HFFc6 (cell line): ENCODE measurements at places on chromosomes 11 and 22. TPM values are rescaled to one million over a fixed set of nuclear protein-coding genes. Genes with fewer than 3 reads are reported as not detected.

DNA sequence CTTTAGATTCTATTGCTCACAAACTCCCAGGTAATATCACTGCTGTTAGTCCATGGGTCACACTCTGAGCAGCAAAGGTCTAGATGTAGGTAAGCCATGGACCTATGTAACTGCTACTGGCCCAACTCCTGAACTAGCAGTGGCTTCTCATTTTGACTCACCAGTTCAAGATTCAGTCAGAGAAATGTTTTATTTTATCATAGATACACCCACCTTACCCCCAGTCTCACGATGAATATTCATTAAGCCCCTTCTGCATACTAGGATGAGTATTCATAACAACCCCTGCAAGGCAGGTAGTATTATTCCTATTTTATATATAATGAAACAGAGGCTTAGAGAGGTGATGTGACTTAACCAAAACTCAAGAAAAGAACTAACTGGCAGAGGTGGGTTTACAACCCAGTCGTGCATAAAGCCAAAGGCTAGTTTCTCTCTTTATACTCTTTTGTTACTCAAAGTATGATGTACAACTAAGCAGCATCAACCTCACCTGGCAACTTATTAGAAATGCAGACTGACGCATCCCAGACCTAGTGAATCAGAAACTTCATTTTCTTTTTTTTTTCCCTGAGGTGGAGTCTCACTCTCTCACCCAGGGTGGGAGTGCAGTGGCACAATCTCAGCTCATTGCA lies 957.6 kb upstream of the CCDC90B start:
- DNase-seq = no peak
- H3K27me3 ChIP-seq = no peaks in the 10 kb centered on the region; the same call in 1 of the 2 replicates
- no peaks in the 10 kb centered on the region for H3K36me3 ChIP-seq

The NCF4 gene
- total RNA-seq = not detected in 3 replicates

The OR10D3 gene
- total RNA-seq = not detected in 3 replicates

The EMID1 gene
- not detected in 3 replicates for total RNA-seq

DNA sequence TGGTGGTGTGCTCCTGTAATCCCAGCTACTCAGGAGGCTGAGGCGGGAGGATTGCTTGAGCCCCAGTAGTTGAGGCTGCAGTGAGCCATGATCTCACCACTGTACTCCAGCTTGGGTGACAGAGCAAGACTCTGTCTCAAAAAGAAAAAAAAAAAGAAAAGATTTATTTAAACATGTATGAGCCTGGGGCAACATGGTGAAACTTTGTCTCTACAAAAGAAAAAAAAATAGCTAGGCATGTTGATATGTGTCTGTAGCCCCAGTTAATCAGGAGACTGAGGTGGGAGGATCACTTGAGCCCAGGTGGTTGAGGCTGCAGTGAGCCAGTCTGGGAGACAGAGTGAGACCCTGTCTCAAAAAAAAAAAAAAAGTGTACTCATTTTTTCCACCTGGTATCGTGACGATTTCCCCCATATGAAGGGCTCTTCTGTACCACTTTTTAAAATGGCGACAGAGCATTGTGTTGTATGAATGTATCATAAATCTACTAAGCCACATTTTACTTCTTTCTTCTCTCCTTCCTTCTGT lies 16.4 kb upstream of the KCTD14 start:
- no peaks in the 10 kb centered on the region for H3K36me3 ChIP-seq
- no peak for DNase-seq
- H3K27ac ChIP-seq = peak overlapping the region; percentile 100
- peaks cover 39% of the 10 kb centered on the region for H3K4me1 ChIP-seq
- H3K27me3 ChIP-seq = peaks cover 2% of the 10 kb centered on the region
- H3K4me3 ChIP-seq = peak overlapping the region; percentile 87

DNA sequence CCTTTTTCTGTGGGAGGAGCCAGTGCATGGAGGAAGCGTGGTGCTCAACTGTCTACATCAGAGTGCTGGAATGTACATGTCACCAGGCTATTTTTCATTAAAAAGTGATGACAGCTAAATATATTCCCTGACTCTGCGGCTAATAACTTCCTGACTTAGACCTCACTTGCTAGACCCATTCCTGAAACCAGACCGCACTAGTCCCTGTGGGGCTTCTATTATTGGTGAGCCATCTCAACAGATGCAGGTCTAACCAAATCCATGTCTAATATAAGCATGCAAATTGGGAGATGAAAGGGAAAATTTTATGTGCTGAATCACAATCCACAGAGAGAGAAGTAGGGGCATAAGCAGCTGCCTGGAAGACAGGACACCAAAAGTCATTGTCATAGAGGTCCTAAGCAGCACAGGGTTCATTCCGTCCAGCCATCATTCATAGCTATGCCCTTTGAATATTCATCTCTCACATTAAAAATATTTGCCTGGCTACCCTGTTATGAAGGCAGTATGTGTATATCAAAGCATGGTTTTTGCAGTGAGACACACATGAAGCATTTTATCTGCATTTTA lies 110.9 kb upstream of the BLID start:
- DNase-seq = peak; percentile 64
- H3K27ac ChIP-seq = no peak overlapping the region
- H3K4me3 ChIP-seq = no peak overlapping the region
- peaks cover 4% of the 10 kb centered on the region for H3K27me3 ChIP-seq
- H3K4me1 ChIP-seq = peaks cover 34% of the 10 kb centered on the region

DNA sequence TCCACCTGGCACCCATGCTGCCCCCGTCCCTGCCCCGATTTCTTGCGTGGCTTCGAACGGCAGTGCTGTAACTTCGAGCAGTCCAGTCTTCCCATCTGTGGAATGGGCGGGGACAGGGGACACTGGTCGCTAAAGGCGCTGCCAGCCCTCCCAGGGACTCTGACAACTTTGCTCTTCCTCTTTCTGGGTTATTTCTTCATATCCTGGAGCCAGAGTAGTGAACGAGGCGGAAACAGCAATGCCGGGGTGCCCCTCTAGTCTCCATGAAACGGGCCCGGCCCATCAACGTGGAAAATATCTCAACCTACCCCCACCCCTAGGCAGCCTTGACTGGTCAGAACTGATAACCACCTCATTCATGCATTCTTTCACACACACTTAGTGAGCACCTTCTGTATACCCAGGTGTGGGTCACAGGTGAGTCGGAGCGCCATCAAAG lies 42.8 kb downstream of the TRIOBP start:
- no peaks in the 10 kb centered on the region for H3K36me3 ChIP-seq
- H3K4me1 ChIP-seq = peaks cover 53% of the 10 kb centered on the region
- peaks cover 10% of the 10 kb centered on the region for H3K27me3 ChIP-seq

DNA sequence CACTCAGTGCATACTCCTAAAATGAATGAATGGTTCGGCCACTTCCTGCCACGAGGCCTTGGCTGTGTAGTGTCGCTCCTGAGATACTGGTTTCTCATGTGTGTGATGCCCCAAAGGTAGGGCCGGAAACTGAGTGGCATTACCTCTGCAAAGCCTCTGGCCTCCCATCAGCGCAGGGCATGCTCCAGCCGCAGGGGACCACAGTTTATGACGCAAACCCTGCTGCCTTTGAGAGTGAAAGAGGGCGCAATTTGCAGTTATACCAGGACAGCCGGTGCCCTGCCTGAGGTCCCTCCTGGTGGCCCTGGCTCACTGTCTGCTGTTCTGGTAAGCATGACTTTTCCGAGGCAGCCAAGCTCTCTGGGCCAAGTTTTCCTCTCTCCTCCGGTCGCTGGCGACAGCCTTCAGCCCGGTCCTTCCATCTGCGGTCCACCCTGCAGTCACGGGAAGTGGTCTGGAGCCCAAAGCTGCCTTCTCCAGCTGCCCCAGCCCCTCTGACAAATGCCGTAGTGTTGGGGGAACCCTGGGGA lies 2.4 kb upstream of the FGF3 start:
- no peaks in the 10 kb centered on the region for H3K4me1 ChIP-seq
- H3K4me3 ChIP-seq = no peak overlapping the region
- no peaks in the 10 kb centered on the region for H3K36me3 ChIP-seq
- DNase-seq = no peak

DNA sequence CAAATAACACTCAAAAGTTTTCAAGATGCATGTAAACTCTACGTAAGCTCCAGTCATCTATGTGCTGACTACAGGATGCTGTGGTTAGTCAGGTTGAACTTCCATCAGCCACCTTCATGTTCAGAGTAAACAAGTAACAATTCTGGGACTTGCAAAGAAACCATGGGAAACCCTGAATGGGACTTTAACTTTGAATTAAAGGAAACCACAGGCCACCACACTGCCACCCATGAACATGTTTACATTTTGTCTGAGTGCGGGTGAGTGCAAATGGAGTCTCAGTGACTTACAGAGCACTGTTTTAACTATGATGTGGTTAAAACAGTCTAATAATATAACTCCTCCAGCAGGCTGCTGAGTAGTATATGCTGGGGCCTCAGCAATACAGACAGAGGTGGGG lies 12.9 kb upstream of the SYTL2 start:
- no peak overlapping the region for H3K4me3 ChIP-seq
- peaks cover 65% of the 10 kb centered on the region for H3K4me1 ChIP-seq
- no peak for DNase-seq
- 0 out of 2 replicates have a peak, but pooled peaks cover 5% of the 10 kb centered on the region for H3K36me3 ChIP-seq
- H3K27me3 ChIP-seq = no peaks in the 10 kb centered on the region; the same call in 1 of the 2 replicates

DNA sequence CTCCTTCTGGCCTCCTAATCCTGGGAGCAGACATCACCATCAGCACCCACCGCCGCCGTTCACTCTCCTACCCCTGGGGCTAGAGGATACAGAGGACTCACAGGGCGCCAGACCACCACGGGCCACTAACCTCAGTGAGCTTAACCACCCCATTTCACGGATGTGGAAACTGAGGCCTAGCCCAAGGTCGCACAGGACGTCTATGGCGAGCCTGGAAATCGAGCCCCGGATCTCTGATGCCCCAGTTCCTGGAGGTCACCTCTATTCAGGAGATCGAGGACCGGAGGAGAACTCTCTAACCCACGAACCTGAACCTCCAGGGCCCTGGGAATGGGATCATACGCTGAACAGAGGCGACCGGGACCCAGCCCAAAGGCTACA lies 349 bp downstream of the TIMM10 start:
- H3K4me1 ChIP-seq = peaks cover 22% of the 10 kb centered on the region
- peak overlapping the region; percentile 94 for H3K4me3 ChIP-seq
- DNase-seq = no peak
- H3K36me3 ChIP-seq = peaks cover 7% of the 10 kb centered on the region

The CHRDL2 gene
- not detected in 3 replicates for total RNA-seq

- no peaks in the 10 kb centered on the region for H3K36me3 ChIP-seq
- peak; percentile 11 for DNase-seq
- H3K4me1 ChIP-seq = no peaks in the 10 kb centered on the region
- H3K4me3 ChIP-seq = no peak overlapping the region
- peaks cover 33% of the 10 kb centered on the region for H3K27me3 ChIP-seq
- H3K27ac ChIP-seq = no peak overlapping the region
These were observed 2.8 kb downstream of the MYOD1 start for GRCh38 chr11:17722000-17722643.

GRCh38 chr22:16831257-16831656 lies 6.0 kb upstream of the XKR3 start:
- no peaks in the 10 kb centered on the region for H3K4me1 ChIP-seq
- no peak overlapping the region for H3K4me3 ChIP-seq
- DNase-seq = no peak
- no peak overlapping the region for H3K27ac ChIP-seq
- no peaks in the 10 kb centered on the region for H3K27me3 ChIP-seq
